ENCODE measurements at places on chromosomes 5 and 9.
A peak's percentile ranks its signal among the peaks of the same experiment; 100 is the strongest.

GRCh38 chr9:107779731-107780130 is 290.2 kb upstream of the KLF4 start:
- DNase-seq = no peak

DNA sequence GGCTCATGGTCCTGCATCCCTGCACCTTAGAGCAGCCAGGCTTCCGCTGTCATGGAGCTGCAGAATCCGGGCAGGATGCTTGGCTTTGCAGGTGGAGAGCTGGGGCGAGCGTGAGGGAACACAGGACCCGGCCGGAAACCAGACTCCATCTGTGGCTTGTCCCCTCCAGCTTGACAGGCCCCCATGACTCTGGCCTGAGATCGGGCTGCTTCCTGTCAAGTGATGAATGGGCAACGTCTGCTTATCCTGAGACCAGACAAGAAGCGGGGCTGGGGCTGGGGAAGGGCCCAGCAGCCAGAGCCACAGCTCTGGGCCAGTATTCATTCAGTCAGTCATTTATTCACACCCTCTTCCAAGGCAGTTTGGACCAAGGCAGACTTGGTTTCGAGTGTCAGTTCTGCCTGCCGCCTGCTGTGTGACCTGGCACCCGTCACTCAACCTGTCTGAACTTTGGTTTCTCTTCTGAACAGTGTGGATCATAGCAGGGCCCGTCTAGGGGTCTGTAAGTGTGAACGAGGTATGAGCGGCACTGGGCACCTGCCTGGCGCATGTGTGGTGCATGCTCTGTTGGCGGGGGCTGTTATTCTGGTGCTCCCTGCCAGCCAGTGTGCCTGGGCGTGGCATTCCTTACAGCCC is 37.5 kb downstream of the NEK6 start:
- no peak for DNase-seq

- DNase-seq = no peak
Observed at GRCh38 chr9:9299134-9299533, 1313.7 kb downstream of the PTPRD start.

DNA sequence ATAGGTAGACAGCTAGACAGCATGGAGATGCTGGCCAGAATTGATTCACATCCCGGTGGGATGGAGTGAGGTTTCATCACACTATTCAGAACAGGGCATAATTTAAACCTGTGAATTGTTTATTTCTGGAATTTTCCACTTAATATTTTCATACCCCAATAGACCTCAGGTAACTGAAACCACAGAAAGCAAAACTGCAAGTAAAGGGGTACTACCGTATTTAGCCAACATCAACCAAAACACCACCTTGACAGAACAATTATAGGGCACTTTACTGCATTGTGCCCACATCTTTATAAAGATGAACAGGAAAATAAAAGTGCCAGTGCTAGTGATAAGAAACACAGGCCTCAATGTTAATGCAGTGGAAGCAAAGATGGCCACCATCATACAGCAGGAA is 7.5 kb downstream of the SERINC5 start:
- DNase-seq = no peak

DNA sequence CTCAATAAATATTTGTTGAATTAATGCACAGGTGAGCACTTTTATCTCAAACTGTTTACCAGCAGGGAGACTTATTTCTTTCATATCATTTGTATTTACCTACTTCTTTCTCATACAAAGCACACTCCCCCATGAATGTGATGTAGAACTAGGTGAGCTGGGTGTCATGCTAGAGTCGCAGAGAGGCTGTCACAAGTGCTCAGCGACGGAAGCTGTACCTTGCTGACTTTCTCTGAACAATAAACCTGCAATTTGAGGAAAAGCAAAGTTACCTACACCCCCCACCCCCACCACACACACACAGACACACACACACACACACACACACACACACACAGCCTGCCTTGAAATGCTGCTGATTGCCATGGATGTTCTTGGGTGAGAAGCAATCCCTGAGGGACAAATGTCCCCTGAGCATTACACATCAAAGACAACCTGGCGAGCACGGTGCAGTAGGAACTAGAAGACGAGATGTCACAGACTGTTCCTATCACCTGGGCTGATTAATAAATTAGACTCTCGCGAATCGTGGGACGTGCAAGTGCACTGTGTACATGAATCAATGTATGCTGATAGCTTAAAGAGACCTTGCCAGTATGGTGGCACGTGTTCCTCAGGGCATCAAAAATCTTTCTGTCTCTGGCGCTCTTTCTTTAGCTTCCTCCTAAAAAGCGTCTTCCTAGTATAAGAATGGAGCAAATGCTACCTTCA is 66.1 kb downstream of the BRINP1 start:
- DNase-seq = no peak

GRCh38 chr9:20996809-20997208 is 34.6 kb downstream of the HACD4 start:
- DNase-seq = no peak

- no peak for DNase-seq
Observed at GRCh38 chr5:80255431-80255810, 427 bp downstream of the SERINC5 start.

- DNase-seq = no peak
Observed at GRCh38 chr5:60541980-60542379, 158.0 kb downstream of the DEPDC1B start.

GRCh38 chr5:111679611-111680010 is 77.4 kb downstream of the NREP start:
- DNase-seq = no peak

DNA sequence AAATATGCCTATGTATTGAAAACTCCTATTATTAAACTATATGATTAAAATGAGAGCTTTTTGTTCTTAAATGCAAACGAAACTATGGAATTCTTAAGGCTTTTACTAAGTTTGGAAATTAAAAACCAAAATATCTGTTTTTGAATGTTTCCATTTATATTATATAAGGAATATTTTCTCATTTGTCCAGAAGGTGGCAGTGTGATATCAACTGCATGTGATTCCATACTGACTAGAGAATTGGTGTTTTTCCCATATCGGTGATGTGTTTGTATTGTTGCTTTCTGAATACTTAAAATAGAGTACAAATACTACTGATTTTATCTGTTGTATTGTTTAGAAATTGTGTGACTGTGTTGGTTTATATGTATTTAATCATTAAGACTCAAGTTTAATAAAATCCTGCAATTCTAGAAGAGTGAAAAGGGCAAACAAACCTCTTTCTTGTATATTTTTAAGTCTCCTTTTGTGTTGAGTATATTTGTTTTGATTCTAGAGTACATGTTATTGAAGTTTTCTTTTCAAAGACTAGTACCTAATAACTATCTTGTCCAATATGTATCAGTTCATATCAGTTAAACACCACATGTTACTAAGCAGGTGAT is 320.8 kb downstream of the CCDC171 start:
- DNase-seq = no peak

GRCh38 chr5:153813901-153814300 is 224.8 kb downstream of the FAM114A2 start:
- DNase-seq = no peak

GRCh38 chr5:160230686-160231527 is 1.6 kb downstream of the FABP6 start:
- DNase-seq = no peak

- no peak for DNase-seq
Observed at GRCh38 chr9:70510157-70510770, 95.8 kb upstream of the KLF9 start.

GRCh38 chr9:8332871-8333270 is 533.3 kb upstream of the DMAC1 start:
- no peak for DNase-seq

DNA sequence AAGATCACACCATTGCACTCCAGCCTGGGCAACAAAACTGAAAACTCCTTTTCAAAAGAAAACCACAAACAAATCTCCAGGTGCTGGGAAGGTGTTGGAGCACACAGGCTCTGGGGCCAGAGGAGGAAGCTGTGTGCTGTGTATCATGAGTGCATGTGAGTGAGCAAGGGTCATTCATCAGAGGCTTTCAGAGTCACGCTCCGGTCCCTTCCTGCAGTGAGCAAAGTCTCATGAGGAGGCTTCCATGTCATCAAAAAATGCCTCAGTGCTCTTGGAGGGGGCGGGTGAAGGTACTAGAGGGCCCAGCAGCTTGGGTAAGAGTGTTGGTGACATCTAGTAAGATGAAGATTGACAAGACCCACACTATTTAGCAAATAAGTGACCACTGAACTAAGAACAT is 48.3 kb upstream of the TESK1 start:
- DNase-seq = no peak

- no peak for DNase-seq
Observed at GRCh38 chr9:19239955-19240354, 9.5 kb downstream of the DENND4C start.

DNA sequence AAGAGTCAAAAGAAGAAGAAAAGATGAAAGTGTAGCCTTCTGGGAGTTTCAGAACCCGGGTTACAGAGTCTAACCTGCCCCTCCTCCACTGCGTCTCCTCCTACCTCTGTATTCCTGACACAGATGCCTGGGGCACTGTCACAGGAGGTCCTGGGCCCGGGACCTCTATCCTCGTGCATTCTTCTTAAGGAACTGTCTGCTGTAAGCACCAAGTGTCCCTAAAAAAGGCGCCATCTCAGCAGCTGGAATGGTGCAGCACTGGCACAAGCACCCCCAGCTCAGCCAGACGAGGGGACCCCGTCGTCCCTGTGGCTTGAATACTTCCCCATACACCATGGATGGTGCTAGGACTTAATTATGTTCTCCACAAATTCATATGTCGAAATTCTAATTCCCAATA is 35.8 kb upstream of the MVB12B start:
- no peak for DNase-seq

- no peak for DNase-seq
Observed at GRCh38 chr5:38650946-38651345, 94.5 kb upstream of the LIFR start.

DNA sequence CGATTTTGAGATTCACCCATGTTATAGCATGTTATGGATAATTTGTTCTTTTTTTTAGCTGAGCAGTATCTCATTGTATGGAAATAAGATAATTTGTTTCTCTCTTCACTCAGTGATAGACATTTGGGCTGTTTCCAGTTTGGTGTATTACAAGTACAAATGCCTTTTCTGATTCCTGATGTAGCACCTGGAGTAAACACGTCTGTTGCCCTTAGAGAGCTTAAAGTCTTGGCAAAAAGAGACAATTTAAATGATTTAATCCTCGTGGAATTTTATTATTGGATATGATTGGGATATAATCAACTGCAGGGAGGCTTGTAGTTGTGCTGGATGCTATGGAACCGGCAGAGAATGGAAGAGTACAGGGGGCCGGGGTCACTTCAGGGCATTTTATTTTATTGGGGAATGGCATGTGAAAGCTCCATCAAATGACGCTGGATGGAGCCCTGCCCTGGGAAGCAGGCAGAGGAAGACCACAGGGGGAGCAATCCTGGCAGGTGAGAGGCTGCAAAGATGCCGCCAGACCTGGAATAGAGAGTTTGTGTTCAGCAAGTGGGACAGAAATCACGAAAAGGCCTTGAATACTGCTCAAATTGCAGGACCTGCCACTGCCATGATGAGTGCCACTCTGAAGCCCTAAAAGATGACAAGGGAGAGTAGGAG is 31.0 kb upstream of the TGFBI start:
- no peak for DNase-seq

GRCh38 chr9:128341435-128341849 is 1.1 kb downstream of the SLC27A4 start:
- DNase-seq = peak; percentile 41

DNA sequence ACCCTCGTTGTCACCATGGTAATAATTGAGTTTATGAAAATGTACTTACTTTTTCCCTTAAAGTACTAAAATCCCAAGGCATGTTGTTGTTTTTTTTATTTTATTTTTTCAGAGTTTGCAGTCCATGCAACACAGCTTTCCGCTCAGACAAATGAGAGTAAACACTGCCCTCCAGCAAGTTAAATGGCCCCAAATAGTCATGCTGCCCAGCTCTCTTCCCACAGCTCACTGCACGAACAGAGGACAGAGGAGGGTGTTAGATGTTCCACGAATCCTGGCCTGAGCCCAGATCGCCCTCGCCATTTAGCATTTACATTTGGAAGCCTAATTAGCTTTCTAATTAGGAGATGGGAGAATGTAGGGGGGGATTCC is 1.9 kb downstream of the NIM1K start:
- no peak for DNase-seq

GRCh38 chr5:6720561-6720921 is 7.3 kb downstream of the TENT4A start:
- no peak for DNase-seq

- no peak for DNase-seq
Observed at GRCh38 chr5:76657091-76657490, 33.9 kb upstream of the F2RL2 start.

- no peak for DNase-seq
Observed at GRCh38 chr5:97628807-97629206, 445.8 kb upstream of the RIOK2 start.

DNA sequence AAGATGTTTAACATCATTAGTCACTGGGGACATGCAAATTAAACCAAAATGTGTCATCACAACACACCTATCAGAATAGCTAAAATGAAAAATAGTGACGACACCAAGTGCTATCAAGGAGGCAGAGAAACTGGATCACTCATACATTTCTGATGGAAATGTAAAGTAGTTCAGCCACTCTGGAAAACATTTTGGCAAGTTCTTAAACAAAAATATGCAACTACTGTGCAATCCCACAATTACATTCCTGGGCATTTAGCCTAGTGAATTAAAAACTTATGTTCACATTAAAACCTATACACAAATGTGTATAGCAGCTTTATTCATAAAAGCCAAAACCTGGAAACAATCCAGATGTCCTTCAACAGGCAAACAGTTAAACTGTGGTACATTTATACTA is 53.1 kb downstream of the SVEP1 start:
- DNase-seq = no peak

- DNase-seq = no peak
Observed at GRCh38 chr5:63916786-63917185, 45.5 kb downstream of the HTR1A start.

DNA sequence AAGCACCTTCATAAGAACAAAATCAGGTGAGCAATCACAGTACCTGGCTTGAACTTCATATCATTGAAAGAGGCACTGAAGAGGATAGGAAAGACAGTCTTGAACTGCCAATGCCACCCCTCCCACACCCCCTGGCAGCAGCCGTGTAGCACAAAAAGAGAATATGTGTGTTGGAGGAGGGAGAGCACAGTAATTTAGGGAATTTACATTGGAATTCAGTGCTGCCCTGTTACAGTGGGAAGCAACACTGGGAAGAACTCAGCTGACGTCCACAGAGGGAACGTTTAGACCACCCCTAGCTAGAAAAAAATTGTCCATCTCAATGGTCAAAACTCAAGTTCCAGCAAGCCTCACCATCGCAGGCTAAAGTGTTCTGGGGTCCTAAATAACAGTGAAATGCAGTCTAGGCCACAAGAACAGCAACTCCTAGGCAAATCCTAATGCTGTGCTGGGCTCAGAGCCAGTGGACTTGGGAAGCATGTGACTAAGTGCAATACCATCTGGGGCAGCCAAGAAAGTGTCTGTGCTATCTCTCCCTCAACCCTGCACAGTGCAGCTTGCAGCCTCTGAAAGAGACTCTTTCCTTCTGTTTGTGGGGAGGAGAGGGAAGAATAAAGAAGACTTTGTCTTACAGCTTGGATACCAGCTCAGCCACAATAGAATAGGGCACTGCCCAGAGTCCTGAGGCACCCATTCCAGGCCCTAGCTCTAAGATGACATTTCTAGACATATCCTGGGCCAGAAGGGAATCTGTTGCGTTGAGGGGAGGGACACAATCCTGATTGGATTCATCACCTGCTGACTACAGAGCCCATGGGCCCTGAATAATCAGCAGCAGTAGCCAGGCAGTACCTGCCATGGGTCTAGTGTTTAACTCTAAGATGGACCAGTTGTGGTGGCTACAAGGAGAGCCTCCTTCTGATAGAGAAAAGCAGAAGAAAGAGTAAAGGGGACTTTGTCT is 62.1 kb upstream of the VLDLR start:
- no peak for DNase-seq
